Esophagus squamous epithelium (tissue), 5 donors: ENCODE measurements at places on chromosomes 4 and X.

DNA sequence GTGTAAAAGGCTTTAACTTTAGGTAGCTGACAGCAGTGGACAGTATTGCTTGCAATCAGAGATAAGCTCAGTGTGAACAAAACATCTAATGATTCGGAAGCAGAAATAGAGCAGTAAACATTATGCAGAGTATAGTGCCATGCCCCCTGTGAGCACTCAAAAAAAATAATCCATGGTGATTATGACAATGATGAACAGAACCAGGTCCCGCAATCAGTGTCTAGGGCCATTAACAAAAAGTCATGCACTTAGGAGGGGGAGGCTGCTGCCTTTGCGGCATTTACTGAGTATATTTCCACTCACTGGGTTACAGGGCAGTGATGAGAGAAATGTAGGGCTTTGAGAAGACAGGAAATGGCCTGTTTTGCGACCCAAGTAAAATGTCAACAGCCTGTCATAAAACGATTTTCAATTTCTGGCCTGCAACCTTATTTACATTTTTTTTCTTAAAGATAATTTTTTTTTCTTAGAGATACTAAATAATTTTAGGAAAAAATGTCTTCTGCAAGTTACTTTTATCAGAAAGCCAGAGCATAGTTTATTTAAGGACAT, 27.3 kb upstream of the NEIL3 start:
- no peak for DNase-seq

- DNase-seq, result no peak
Measured at GRCh38 chrX:112043997-112044396, 38.6 kb downstream of the TRPC5 start.

- no peak for DNase-seq
Measured at GRCh38 chr4:81049907-81050306, 19.4 kb downstream of the BMP3 start.

- DNase-seq, result no peak
Measured at GRCh38 chrX:31036895-31037294, 34.9 kb downstream of the FTHL17 start.

DNA sequence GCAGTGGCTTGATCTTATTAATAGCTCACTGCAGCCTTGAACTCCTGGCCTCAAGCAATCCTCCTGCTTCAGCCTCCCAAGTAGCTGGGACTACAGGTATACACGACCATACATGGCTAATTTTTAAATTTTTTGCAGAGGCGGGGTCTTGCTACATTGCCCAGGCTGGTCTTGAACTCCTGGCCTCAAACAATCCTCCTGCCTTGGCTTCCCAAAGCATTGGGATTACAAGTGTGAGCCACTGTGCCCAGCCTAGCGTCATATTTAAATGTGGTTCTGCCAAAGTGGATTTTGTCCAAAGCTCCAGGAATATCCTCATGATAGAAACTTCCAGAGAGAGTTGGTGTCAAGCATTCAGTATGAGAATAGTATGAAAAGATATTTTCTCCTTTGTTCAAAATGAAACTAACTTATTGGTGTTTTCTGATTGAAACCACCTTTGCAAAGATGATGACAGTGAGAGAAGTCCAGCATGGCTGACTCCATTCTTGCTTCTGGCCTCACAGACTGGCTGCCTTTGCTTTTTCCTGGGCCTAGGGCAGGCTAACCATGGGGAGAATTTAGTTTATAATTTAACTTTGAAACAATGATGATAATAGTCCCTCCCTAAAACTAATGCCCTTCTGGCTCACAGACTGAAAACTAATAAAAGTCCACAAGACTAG, 129.0 kb downstream of the C4orf51 start:
- DNase-seq, result no peak

GRCh38 chr4:117385526-117385925, 300.1 kb upstream of the TRAM1L1 start:
- no peak for DNase-seq

GRCh38 chrX:150854856-150855255, 43.6 kb downstream of the CD99L2 start:
- no peak for DNase-seq

- no peak for DNase-seq
Measured at GRCh38 chrX:110442635-110443034, 84.0 kb downstream of the RTL9 start.

- no peak for DNase-seq
Measured at GRCh38 chr4:26433556-26433955, 56.7 kb downstream of the CCKAR start.
